A549 treated with Mapracorat at 1 μM for 4 hours (cell line): ENCODE measurements at places on chromosomes 13 and 19. TPM values are rescaled to one million over a fixed set of nuclear protein-coding genes. Genes with fewer than 3 reads are reported as not detected.

SAE1 gene
- total RNA-seq, result 204 to 237 TPM (median 209 TPM) in 5 replicates

ARL11 gene
- total RNA-seq, result not detected in 5 replicates

PLK5 gene
- total RNA-seq, result not detected in 5 replicates

IGFL2 gene
- 0.20 to 1.3 TPM (median 0.34 TPM) in 5 replicates for total RNA-seq

ZNF320 gene
- not detected in 5 replicates for total RNA-seq
